Sigmoid colon (tissue), 7 donors: ENCODE measurements at places on chromosomes 11 and 22. TPM values are rescaled to one million over a fixed set of nuclear protein-coding genes. Genes with fewer than 3 reads are reported as not detected.

Gene GRAP2
- 3.6 TPM for polyA plus RNA-seq

Gene INS
- 0.73 TPM for polyA plus RNA-seq

Gene AGBL2
- polyA plus RNA-seq = 0.92 TPM

Gene SLC6A5
- polyA plus RNA-seq = not detected
